ENCODE measurements at places on chromosomes 3 and 15. TPM values are rescaled to one million over a fixed set of nuclear protein-coding genes. Genes with fewer than 3 reads are reported as not detected.

DNA sequence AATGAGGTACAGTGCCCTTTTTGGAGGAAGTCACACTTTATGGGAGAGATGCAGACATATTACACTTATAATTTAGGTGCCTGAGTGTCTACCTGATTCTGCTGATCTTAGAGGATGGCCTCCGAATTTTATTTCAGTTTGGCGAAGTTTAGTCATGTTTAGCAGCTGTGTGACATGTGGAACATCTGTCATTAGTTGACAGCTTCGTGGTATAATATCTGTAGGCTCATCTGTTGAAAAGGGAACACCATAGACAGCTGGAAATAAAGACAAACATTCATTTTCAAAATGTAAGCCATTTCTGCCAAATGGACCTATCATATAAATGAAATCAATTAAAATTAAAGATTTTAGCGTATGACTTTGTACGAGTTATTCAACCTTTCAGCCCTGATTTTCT lies 165.4 kb downstream of the CFAP20DC start:
- no peak for DNase-seq

- DNase-seq, result no peak
Observed at GRCh38 chr3:72750405-72750965, 97.8 kb downstream of the SHQ1 start.

DNA sequence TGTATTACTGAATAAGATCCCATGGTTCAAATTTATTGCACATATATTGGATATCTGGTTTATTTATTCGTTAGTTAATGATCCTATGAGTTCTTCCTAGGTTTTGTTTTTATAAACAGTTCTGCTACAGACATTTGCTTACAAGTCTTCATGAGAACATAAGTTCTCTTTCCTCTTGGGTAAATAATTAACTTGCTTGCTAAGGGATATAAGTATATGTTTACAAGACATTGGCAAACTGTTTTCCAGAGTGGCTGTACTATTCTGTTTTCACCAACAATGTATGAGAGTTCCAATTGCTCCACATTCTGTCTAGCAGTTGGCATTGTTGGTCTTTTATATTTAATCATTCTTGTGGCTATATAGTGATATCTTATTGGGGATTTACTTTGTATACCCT lies 341.8 kb upstream of the GBE1 start:
- no peak for DNase-seq

DNA sequence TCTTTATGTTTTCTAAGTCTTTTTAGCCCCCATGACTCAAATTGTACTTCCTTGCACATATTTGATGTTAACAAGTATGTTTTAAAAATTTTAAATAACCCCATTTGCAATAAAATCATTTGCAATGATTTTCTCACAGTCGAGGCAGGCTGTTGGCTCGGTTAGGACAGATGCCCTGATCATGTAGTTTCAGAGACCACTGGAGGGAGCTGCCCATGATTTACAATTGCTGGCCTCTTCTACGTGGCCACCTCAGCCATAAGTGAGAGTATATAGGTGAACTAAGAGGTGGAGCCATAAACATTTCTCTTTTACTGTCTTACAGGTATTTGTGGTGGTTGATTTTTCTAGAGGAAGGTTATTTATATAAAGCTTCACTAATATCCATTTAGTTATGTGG lies 1.7 kb downstream of the DTWD1 start:
- peak; percentile 43 for DNase-seq

The CFAP91 gene
- polyA plus RNA-seq, result not detected

- no peak for DNase-seq
Observed at GRCh38 chr3:159879146-159879545, 109.5 kb upstream of the IL12A start.

The CTXND1 gene
- not detected for polyA plus RNA-seq

The LRRC28 gene
- 18.4 TPM for polyA plus RNA-seq

DNA sequence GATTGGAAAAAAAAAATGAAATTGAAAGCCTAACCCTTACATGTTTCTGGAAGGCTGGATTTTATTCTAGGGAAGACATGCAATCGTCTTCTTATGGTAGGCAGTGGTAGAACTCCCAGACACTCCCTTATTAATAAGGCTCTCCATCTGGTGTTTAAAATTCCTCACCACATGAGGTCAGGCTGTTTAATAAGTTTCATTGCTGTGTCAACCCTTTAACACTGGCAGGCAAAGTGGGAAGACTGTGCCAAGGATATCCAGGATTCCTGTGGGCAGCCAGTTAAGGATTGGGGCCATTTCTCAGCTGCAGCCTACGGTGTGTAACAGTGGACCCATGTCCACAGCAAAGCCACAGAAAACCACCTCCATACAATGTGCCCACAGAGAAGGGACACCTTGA lies 225.5 kb upstream of the CHRM5 start:
- DNase-seq, result peak; percentile 56

DNA sequence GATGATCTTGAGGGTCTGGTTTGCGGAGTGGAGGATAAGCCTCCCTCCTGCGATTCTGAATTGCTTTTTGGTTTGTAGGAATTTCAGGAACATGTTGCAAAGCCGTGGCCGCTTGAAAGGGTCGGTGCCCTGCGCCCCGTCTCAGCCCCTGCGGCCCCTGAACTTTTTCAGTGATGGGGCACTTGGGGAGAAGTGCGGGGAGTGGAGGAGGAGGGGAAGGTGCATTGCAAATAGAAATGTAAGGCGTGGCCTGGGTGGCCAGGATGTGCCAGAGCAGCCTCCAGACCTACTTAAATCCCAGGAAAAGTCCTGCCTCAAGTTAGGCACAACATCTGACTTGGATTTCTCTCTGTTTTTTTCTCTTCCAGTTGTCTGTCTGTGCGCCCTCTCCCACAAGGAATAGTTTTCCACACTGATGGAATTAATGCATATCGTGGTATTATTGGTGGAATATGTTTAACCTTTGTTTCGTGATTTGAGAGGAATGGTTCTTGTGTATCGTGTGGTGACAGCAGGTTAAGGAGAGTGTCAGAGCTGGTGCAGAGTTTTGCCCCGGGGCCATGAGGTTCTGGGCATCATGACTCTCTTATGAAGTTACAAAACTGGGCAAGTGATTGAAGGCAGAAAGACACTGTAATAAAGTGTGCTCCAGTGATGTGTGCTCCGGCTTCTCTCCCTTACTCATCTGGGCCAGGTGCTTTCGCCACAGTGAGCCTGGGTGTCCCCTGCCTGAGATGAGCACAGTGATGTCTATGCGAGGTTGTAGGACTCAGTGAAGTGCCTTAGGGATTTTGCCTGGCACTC lies 153.8 kb downstream of the PGPEP1L start:
- peak; percentile 55 for DNase-seq

The SLC24A5 gene
- not detected for polyA plus RNA-seq

The AKAP13 gene
- polyA plus RNA-seq, result 22.5 TPM

- DNase-seq, result no peak
Observed at GRCh38 chr15:57703387-57703786, 3.1 kb upstream of the POLR2M start.

DNA sequence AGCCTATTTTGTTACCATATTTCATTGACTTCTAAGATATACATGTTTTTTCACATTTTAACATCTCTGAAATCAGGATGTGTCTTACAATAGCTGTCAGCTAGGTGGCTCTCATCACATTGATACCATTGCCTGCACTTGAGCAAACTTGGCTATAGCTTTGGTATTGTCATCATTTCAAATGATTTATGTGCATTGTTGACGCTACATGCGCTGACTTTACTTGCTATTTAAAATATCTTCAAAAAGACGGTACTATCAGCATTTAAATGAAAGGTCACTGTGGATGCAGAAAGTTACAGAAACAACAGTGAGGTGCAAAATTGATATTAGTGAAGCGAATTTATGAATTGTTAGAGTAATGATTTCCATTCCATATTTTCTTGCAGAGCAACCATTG lies 54.0 kb upstream of the ABHD2 start:
- DNase-seq, result peak; percentile 52

All from GM23248 (cell line).